Stimulated activated CD4-positive, alpha-beta T cell treated with anti-CD3 and anti-CD28 coated beads, Interleukin-12 subunit alpha, Interleukin-12 subunit beta, amount 100 ng/mL, for 24 hours (primary cell): ENCODE measurements at places on chromosomes 2 and 18.

DNA sequence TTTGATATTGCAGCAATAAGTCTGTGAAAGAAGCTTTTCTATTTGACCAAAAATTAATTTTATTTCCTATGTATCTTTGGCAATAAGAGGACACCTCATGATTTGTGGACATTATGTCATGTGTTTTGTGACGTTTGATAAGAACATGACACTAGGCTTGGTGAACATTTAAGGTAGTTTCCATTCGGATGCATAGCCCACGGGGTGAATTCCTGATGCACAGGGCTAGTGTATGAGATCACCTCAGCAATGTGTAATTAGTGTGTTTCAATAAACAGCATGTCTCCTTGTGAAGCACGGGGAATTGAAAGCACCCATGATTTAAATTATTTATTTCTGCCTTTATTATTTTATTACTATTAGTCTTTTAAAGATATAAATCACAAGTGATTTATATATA, 146.1 kb upstream of the LINC00305 start:
- no peak for DNase-seq

DNA sequence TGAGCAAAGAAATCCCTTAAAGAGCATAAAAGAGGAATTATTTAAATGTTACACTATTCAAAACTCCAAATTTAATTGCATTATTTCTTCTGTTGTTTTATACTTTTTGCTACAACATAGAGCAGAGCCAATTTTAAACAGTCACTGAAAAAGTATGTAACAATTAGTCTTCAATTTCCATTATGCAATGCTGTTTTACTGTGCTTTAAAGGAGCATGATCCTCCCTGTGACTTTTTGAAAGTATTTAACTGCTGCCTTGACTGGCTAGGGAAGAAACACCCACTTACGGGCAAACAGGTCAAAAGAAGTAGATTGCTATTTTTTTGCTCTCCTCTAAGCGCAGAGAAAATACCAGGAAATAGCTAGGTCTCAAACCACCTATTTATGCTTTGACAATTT, 217.4 kb upstream of the GCFC2 start:
- DNase-seq: no peak

GRCh38 chr2:137817058-137817457, 147.2 kb upstream of the HNMT start:
- no peak for DNase-seq

- no peak for DNase-seq
Measured at GRCh38 chr2:27085673-27086089, 891 bp upstream of the KHK start.

DNA sequence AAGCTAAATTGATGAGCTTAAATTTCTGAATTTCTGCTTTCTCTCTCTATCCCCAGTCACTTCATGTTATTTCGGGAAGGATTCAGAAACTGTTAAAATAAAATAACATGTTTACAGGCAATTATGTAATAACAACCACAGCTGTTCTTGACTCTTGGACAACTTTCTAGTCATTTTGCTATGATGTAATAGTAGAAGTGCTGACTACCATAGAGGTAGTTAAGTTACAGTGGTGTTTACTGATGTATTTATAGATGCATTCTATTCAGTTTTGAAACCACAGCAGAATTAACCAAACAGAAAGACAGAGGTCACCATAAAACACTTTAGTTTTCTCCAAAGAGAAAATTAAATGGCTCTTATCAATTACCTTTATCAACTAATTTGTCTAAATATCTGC, 1292.0 kb upstream of the CHAC2 start:
- DNase-seq: no peak

DNA sequence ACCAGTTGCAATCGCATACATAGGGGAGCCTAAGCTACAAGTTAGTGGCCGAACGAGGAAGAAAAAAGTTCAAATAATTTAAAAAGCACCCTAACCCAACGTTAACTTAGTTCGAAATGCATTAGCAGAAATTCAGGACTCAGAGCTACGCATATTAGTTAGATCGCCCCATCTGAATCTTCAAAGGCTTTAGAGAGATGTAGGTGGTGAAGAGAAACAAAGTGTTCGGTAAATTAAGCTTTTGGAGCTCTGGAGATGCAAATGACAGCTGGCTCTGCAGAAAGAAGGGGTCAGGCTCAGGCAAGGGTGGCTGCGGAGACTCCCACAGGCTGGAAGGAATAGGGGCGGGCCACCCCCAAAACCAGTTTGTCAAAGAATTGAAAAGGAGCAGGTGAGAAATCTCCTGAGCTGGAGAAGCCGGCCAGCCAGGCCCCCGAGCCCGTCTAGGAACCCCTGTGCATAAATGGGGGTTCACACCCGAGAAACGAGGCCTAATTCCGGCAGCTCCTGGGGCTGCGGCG, 621 bp downstream of the TXNL1 start:
- DNase-seq: no peak

- DNase-seq: no peak
Measured at GRCh38 chr2:54396798-54397197, 59.3 kb upstream of the SPTBN1 start.

DNA sequence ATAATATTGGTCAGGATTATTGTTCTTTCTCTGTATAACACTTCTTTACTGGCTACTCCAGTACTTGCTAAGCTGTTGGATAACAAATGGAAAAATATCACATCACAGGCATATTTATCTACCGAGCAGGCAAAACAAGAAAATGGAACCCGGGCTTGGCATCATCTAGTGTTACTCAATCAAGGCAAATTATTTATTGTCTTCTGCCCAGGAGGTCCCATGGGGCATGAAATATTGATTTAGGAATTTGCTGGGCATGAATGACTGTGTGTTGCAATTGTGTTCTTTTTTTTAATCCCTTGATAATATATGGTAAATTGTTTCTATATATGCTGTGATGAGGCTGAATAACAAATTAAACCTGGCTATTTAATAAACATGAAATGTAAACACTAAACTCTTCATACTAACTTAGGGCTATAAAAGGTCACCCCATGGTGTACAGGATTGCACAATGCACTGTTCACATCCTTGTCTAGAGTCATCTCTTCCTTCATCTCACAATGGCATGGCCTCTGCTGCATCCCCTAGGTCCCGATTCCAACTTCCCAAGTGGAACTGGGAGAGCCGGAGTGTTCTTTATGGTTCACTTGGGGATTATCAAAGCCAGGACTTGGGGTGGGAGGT, 2.2 kb upstream of the PARD3B start:
- no peak for DNase-seq

GRCh38 chr2:85179541-85179940, 46.3 kb downstream of the TCF7L1 start:
- DNase-seq: no peak

- no peak for DNase-seq
Measured at GRCh38 chr2:169765523-169765922, 31.9 kb downstream of the KLHL23 start.

- no peak for DNase-seq
Measured at GRCh38 chr2:144041612-144042011, 478.3 kb downstream of the ZEB2 start.

GRCh38 chr18:47605093-47605492, 325.4 kb downstream of the SMAD2 start:
- no peak for DNase-seq

GRCh38 chr18:5974696-5975095, 79.4 kb upstream of the TMEM200C start:
- no peak for DNase-seq

- no peak for DNase-seq
Measured at GRCh38 chr2:152846697-152847470, 128.5 kb downstream of the ARL6IP6 start.

GRCh38 chr2:55810622-55811020, 113.0 kb downstream of the EFEMP1 start:
- DNase-seq: no peak

- no peak for DNase-seq
Measured at GRCh38 chr2:62309465-62310091, 113.7 kb downstream of the B3GNT2 start.

DNA sequence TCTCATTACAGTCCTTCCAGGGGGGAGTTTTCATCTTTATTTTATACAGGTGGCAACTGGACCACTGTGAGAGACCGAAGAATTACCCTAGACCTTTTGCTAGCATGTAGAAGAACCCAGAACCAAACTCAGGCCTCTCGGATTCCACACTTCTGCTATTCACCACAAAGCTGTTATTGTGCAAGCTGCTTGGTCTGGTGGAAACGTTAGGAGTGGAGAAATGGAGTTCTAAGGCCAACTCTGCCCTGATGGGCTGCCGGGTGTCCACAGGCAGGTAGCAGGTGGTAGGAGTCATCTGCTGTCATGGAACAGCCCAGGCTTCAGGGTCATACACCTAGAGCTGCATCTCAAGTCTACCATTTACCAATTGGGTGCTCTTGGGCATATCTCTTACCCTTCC, 218.8 kb downstream of the BCL11A start:
- no peak for DNase-seq

- DNase-seq: no peak
Measured at GRCh38 chr2:898319-898718, 52.3 kb upstream of the SNTG2 start.

- DNase-seq: no peak
Measured at GRCh38 chr18:46013484-46014189, 46.5 kb upstream of the EPG5 start.

DNA sequence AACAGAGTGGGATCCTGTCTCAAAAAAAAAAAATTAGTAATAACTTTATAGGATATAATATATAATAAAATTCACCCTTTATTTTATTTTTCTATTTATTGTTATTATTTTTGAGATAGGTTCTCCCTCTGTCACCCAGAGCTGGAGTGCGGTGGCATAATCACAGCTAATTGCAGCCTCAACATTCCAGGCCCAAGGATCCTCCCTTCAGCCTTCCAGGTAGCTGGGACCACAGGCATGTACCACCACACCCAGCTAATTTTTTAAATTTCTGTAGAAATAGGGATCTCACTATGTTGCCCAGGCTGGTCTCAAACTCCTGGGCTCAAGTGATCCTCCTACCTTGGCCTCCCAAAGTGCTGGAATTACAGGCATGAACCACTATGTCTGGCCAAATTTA, 958 bp downstream of the C2orf92 start:
- no peak for DNase-seq

DNA sequence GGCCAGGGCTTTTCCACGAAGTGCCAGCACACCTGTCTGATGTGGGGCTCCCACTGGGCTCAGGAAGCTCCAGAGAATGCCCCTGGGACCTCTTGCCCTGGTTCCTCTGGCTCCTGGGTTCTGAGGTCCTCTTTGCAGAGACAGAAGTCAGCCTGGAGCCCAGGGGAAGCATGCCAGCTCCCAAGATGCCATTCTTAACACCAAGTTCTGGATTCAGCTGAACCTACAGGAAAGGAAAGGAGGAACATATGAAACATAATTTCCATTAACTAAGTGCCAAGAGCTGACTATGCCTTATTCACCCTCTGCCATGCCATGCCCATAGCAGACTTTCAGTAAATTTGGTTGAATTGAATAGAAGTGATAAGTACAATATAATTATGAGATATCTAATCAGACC, 21.9 kb downstream of the FAM124B start:
- no peak for DNase-seq

GRCh38 chr18:23384778-23385736, 68.0 kb upstream of the RIOK3 start:
- DNase-seq: no peak

- no peak for DNase-seq
Measured at GRCh38 chr18:3441290-3441689, 8.7 kb upstream of the TGIF1 start.

DNA sequence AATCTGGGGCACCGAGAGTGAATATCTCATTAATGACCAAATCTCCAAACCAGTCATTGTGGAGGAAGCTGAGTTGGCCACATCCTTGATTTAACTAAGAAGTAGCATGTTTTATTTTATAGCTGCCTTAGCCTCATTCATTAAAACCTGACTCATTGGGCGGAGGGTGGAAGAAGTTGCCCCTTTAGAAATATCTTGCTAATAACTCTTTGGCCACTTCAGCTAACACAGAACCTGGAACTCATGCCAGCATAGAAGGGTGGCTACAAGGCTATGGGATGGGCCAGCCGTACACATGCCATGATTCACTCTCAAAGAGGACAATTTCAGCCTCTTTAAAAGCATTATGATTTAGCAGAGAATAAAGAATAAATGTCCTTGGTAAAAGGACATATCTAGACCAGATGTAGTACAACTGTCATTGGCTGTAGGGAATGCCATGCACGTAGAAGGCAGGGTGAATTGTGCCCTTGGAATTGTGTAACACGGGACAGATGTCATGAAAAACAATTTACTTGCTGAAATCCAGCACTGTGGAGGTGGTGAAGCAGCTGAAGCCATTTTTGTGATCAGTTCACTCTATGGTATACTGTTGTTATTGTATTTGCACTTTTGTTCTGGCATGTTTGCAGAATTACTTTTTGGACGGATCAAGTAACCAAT, 330.0 kb downstream of the PLCL1 start:
- no peak for DNase-seq

DNA sequence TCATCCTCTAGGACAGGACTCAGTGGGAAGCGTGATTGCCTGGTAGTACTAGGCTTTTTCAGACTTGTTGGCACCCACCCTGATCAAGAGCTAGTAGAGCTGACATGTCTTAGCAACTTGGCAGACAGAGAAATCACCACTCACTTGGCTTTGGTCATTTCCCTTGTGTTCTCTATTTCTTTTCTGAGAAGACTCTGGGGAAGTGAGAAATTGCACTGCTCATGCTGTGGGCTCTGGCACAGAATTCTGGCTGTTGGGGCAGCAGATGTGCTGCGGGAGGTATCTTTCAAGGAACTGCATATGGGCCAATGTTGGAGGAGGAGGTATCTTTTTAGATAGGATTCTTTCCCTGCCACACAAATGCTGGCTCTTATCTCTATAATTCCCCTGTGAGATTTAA, 529.1 kb upstream of the MEX3C start:
- no peak for DNase-seq

- no peak for DNase-seq
Measured at GRCh38 chr2:134233728-134234136, 20.1 kb upstream of the MGAT5 start.

DNA sequence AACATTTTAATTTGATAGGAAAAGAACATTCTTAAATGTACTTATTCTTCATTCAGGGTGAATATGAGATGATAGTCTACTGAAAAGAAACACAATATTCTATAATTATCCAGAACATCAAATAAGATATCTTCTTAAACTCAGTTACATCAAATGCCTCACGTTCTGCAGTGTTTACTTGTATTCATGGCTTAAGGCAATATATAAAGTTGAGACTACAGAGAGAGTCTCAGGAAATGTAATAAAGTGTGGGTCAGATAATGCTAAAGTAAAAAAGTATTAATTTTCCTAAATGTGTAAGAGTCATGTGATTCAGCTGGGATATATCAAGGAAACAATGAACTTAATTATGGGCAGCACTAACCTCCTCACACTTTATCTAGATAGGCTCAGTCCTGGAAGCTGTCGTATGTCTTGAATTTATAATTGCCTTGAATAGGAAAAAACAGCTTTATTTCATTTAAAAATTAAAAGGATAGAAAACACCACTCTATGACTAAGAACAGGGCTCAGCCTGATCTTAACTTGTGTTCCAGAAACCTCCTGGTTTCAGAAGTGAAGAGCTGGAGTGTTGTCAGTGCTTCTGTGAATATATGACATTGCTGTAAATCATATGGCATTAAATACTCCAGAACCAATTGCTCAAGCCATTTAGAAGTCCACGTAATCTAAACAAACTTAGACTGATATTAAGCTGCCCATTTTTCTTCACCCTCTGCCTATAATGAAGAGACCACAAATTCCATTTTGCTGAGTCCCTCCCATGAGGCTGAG, 240.2 kb downstream of the FSIP2 start:
- no peak for DNase-seq

GRCh38 chr2:207505171-207505570, 24.6 kb upstream of the CREB1 start:
- no peak for DNase-seq

- DNase-seq: peak; percentile 73
Measured at GRCh38 chr18:12702221-12703095, at the start of the genes CEP76 and PSMG2. Gene CEP76, minus strand, starts transcription at chr18:12702723. Its CDS starts 175 bp downstream, at chr18:12702548. Gene PSMG2, plus strand, starts transcription at chr18:12703042. Its CDS starts 66 bp downstream, at chr18:12703108.
